Brain (organoid and tissue), 16 donors: ENCODE measurements at places on chromosomes 1 and 21. TPM values are rescaled to one million over a fixed set of nuclear protein-coding genes. Genes with fewer than 3 reads are reported as not detected.

Gene CHI3L2
- polyA plus RNA-seq, result 5.9 TPM

Gene SOX13
- 70.2 TPM for polyA plus RNA-seq

Gene F5
- polyA plus RNA-seq, result 0.83 TPM

Gene SLAMF9
- not detected for polyA plus RNA-seq

Gene GBP7
- not detected for polyA plus RNA-seq

Gene SH2D5
- 14.3 TPM for polyA plus RNA-seq

Gene PLA2G5
- 3.2 TPM for polyA plus RNA-seq

Gene SDC3
- 117 TPM for polyA plus RNA-seq
